HFFc6 (cell line): ENCODE measurements at places on chromosomes 6 and 20. TPM values are rescaled to one million over a fixed set of nuclear protein-coding genes. Genes with fewer than 3 reads are reported as not detected.

DNA sequence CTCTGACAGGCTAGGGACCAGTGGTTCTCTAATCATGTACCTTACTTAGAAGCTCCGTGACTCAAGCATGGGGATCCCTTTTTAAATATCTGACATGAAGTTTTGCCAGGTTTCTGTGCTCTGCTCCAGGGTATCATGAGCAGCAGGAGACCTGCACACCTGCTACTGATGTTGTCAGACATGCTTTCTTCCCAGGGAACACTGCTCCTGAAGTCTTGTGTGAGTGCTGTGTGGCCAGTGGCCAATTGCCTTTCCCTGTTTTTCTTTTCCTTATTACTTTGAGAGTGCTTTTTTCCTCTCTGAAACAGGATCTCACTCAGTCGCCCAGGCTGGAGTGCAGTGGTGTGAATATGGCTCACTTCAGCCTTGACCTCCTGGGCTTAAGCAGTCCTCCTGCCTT, 26.4 kb downstream of the SLX4IP start:
- H3K4me1 ChIP-seq: peaks cover 15% of the 10 kb centered on the region
- no peak overlapping the region for H3K4me3 ChIP-seq
- DNase-seq: no peak

DNA sequence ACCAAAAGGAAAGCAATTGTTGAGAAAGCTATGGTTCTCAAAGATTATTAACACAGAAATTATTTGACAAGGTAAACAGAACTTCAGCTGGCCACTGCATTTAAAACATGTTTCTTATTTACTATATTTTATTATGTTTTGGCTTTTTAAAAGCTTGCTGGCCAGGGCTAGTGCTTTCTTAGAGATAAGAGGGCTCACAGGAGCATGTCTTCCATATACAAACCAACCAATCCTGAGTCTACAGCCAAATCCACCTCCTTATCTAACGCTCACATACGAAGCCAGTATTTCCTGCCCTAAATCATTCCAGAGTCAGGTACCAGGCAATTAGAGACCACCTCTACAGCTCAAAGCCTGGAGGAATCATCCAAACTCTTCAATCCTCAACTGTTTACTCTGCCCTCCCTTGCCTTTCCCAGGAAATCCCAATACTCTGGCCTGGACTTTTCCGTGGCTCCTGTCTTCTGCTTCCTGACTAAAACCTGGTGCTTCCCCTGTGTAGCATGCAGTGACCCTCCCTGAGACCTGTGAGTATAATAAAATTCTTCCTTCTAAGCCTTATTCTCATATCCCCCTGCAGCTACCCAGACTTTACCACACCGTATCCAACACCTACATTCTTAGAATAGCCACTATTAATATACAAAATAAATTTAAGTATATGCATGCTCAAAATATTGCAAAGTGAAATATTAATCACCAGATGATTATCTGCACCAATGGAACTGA, 33.2 kb downstream of the RANBP9 start:
- H3K4me3 ChIP-seq: no peak overlapping the region
- no peaks in the 10 kb centered on the region for H3K27me3 ChIP-seq
- no peak overlapping the region; the same call in 1 of the 2 replicates for H3K27ac ChIP-seq
- H3K36me3 ChIP-seq: peaks cover 17% of the 10 kb centered on the region
- peaks cover 39% of the 10 kb centered on the region for H3K4me1 ChIP-seq

DNA sequence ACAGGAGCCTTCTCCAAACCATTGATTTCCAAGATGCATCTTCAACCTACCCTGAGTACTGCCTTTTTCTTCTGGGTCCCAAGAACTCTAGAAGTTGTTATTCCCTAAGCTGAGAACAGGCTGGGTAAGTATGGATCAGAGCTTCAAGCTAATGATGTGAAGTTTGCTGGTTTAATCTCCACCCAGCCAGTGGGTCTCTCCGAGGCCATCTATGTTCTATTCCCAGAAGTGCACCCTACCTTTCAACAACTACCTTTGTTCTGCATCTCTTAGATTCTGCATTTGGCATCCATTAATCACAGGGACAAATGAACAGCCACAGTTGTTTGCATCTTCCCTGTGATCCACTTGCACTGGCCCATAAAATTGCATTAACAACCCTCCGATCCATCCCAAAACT, 246.2 kb downstream of the HIVEP2 start:
- no peak for DNase-seq
- no peak overlapping the region for H3K4me3 ChIP-seq
- no peaks in the 10 kb centered on the region for H3K27me3 ChIP-seq
- H3K4me1 ChIP-seq: peaks cover 41% of the 10 kb centered on the region
- H3K27ac ChIP-seq: no peak overlapping the region

GRCh38 chr6:135411339-135411738, 86.2 kb downstream of the AHI1 start:
- peaks cover 14% of the 10 kb centered on the region for H3K4me1 ChIP-seq
- H3K27ac ChIP-seq: no peak overlapping the region
- no peaks in the 10 kb centered on the region for H3K27me3 ChIP-seq
- peak; percentile 2 for DNase-seq
- H3K4me3 ChIP-seq: no peak overlapping the region

DNA sequence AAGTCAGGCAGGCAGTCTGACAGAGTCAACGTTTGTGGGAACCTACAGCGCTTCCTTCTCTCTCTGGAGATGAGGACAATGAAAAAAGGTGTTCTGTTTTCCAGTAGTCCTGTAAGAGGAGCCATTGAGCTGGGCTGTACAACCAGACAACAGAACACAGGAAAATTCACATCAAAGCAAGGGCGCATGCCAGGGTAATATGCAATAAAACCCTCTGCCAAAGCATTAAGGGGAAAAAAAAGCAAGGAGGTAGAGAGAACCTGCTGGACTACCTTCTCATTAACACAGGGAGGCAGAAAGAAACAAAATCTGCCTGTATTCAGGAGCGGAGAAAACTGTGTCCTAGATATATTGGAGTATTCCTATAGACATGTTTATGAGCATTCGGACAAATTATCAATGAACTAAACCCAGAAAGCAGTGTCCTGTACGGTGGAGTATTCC, 1.3 kb downstream of the RNF24 start:
- H3K4me3 ChIP-seq: peak overlapping the region; percentile 91
- H3K36me3 ChIP-seq: peaks cover 13% of the 10 kb centered on the region
- peaks cover 2% of the 10 kb centered on the region; the same call in 1 of the 2 replicates for H3K27me3 ChIP-seq
- peak overlapping the region; percentile 68; the same call in 1 of the 2 replicates for H3K27ac ChIP-seq

GRCh38 chr6:166722785-166723184, 95.7 kb upstream of the RPS6KA2 start:
- peaks cover 14% of the 10 kb centered on the region; the same call in 1 of the 2 replicates for H3K27me3 ChIP-seq
- no peak for DNase-seq
- H3K27ac ChIP-seq: no peak overlapping the region

DNA sequence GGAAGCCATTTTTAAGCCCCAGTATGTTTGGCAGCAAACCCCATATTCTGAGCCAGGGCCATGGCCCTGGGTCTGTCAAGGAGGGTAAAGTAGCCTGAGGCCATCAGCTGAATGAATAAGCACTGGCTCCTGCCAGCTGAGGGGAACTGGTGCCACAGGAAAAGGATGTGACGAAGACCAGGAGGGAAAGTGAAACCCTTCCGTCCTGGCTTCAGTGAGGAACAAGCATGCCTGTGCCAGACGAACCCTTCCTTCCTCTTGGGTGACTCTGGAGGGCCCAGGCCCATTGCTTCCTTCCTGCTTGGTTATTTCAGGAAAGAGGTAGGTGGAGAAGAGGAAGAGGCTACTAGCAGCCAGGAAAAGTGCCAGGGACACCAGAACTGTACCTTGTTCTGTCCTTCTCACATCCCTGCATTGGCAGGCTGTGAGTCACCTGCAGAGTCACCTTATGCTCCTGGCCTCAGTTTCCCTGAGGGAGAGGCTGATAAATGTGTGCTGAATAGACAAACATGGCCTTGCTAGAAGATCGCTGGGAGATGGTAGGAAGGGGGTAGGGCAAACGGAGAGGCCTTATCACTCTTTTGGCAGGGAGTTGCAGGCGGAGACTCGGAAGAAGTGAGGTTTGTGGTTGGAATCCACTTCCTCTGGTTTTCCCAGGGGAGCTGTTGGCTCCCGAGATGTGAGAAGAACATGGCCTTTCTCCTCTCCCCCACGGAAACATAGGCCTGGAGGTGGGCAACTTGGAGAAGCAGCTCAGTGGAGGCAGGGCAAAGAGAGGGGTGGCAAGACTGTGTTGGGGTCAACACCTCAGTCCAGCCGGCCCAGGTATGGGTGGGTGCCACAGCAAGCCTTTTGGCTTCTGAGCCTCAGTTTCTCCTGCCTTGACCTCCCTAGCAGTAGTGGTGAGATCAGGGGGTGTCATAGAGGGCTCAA, 37.4 kb downstream of the COX4I2 start:
- peaks cover 49% of the 10 kb centered on the region for H3K36me3 ChIP-seq
- peaks cover 13% of the 10 kb centered on the region for H3K27me3 ChIP-seq
- DNase-seq: peak; percentile 65
- peak overlapping the region; percentile 92 for H3K27ac ChIP-seq
- peaks cover 63% of the 10 kb centered on the region for H3K4me1 ChIP-seq
- H3K4me3 ChIP-seq: peak overlapping the region; percentile 80

DNA sequence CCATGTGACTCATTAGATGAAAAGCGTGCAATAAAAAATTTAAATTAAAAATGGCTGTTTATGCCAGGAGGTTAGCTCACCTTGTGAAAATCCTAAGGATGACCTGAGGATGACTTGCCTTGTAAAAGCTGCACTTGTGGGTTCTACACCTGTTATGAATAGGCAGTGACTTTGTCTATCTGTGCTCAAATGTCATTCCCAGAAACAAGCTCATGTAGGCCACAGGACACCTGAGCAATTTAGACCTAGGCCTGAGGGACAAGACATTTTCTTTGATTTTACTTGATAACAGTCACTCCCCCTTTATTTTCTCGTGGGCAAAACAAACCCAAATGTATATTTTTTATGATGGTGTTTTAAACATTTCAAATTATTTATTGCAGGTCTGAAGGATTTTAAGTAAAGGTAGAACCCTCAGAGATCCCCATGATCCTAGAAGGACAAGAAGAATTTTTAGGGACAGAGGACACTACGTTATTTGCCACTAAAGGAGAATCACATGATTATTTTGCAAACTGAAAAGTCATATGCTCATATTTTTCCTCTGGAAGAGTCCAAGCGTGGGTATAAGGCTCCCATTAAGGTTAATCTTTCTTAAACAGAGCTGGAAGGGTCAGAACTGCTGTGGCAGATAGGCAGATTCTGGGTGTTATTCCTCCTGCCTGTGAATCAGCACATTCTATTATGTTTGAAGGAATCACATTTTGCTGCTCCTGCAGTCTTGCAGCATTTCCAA, 277.5 kb upstream of the MAN1A1 start:
- no peak for DNase-seq
- peaks cover 11% of the 10 kb centered on the region; the same call in 1 of the 2 replicates for H3K4me1 ChIP-seq
- H3K27ac ChIP-seq: no peak overlapping the region
- no peaks in the 10 kb centered on the region; the same call in 1 of the 2 replicates for H3K27me3 ChIP-seq

- no peak overlapping the region for H3K27ac ChIP-seq
- H3K27me3 ChIP-seq: peaks cover 16% of the 10 kb centered on the region
- no peaks in the 10 kb centered on the region for H3K36me3 ChIP-seq
- no peak overlapping the region for H3K4me3 ChIP-seq
Measured at GRCh38 chr20:47016068-47016664, 121.5 kb downstream of the EYA2 start.

DNA sequence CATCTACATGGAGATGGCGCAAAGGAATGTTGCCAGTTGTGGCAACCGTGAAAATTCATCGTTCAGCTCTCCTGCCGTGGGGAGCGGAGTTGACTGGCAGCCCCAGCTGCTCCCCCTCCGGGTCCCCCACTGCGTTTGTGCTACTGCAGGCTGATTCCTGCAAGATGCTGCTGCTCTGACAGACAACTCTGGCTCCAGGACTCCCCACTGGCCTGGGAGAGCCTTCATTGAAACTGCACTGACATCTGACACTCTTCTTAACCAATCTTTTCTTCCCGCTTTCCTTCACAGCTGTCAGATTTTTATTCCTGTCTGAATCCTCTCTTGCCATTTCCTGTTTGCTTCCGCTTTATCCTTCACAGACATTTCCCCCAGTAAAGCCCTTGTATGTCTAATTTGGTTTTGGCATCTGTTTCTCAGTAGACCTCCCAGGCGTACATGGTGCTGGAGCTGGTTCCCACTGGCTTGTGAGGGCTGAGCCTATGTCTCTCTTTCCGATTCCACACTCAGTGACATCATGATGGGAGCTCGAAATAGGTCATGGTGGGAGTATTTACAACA, 9.5 kb upstream of the ATRN start:
- H3K36me3 ChIP-seq: no peaks in the 10 kb centered on the region
- peak overlapping the region; percentile 46 for H3K4me3 ChIP-seq
- no peak for DNase-seq
- peaks cover 15% of the 10 kb centered on the region for H3K27me3 ChIP-seq
- H3K27ac ChIP-seq: no peak overlapping the region

DNA sequence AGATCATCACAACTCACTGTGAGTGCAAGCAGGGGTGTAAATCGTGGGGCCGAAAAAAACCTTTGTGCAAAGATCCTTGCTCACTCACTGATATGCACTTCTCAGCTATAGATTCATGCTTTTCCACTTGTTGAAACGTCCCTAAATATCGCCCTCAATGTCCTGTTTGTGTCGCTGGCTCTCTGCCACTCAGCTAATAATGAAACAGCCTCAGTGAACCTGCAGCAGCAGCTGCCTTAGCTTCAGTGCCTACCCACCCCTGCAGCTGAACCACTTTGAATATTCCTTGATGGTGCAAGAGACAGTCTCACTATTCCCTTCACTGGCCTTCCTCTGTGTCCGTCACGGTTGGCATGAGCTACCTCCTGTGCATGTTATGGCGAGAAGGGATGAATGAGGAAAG, 128.9 kb upstream of the NAA20 start:
- peak overlapping the region; percentile 65 for H3K27ac ChIP-seq
- H3K4me3 ChIP-seq: peak overlapping the region; percentile 39; the same call in 1 of the 2 replicates
- no peak for DNase-seq
- peaks cover 81% of the 10 kb centered on the region for H3K4me1 ChIP-seq
- peaks cover 25% of the 10 kb centered on the region for H3K36me3 ChIP-seq

DNA sequence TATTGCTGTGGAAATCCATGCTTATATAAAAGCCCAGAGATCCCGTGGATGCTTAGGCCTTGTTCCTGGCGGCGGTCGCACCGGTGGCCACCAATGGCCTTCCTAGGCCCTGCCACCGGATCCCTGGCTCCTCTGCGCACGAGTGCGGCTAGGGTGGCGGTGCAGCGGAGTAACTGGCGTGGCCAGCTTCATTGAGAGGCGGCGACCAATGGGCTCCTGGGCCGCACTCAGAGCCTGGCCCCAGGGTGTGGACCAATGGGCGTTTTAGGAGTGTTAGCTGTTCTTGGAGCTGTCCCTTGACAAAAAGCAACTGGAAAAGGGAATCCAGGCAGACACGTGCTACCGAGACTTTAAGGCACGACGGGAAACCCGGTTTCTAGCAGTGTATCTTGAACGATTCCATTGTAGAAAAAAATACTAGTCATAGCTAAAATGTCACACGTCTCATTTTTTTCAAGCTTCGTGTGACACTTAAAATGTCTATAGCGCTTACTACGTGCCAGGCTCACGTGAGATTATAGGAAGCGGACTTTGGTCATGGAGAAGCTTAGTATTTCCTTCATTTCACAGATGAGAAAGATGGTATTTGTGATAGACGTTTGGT, 1.7 kb downstream of the AMD1 start:
- H3K27ac ChIP-seq: peak overlapping the region; percentile 87
- H3K4me3 ChIP-seq: peak overlapping the region; percentile 92
- DNase-seq: peak; percentile 94
- peaks cover 31% of the 10 kb centered on the region for H3K36me3 ChIP-seq

- H3K36me3 ChIP-seq: peaks cover 22% of the 10 kb centered on the region
- no peak overlapping the region for H3K27ac ChIP-seq
- no peak overlapping the region for H3K4me3 ChIP-seq
Measured at GRCh38 chr6:157029980-157030690, 253.0 kb downstream of the ARID1B start.

PRPH2 gene
- 0.30 to 2.0 TPM (median 1.4 TPM) in 3 replicates for total RNA-seq

DOK5 gene
- total RNA-seq: not detected in 3 replicates

HLA-DRA gene
- total RNA-seq: not detected in 3 replicates

CBLN4 gene
- not detected in 3 replicates for total RNA-seq

ADGRF5 gene
- total RNA-seq: 0.06 TPM in 1 of 2 replicates, not detected in the other

PDYN gene
- total RNA-seq: not detected in 2 replicates

TNFRSF21 gene
- total RNA-seq: 2.1 to 19.9 TPM (median 18.5 TPM) in 3 replicates

RIMS4 gene
- not detected in 3 replicates for total RNA-seq

NRN1 gene
- 0.24 TPM in 1 of 3 replicates, not detected in the others for total RNA-seq

TREML1 gene
- total RNA-seq: not detected in 3 replicates

DDX27 gene
- total RNA-seq: 26.1 to 32.2 TPM (median 28.6 TPM) in 3 replicates

CDH26 gene
- 0.24 TPM in 1 of 3 replicates, not detected in the others for total RNA-seq
